T1000 (cell line): ENCODE measurements at places on chromosomes 16 and 17.

- DNase-seq = no peak
These were observed 434.6 kb upstream of the MAF start for GRCh38 chr16:80034948-80035663.

GRCh38 chr17:34886831-34887230 is 74.4 kb downstream of the CCT6B start:
- DNase-seq = no peak

DNA sequence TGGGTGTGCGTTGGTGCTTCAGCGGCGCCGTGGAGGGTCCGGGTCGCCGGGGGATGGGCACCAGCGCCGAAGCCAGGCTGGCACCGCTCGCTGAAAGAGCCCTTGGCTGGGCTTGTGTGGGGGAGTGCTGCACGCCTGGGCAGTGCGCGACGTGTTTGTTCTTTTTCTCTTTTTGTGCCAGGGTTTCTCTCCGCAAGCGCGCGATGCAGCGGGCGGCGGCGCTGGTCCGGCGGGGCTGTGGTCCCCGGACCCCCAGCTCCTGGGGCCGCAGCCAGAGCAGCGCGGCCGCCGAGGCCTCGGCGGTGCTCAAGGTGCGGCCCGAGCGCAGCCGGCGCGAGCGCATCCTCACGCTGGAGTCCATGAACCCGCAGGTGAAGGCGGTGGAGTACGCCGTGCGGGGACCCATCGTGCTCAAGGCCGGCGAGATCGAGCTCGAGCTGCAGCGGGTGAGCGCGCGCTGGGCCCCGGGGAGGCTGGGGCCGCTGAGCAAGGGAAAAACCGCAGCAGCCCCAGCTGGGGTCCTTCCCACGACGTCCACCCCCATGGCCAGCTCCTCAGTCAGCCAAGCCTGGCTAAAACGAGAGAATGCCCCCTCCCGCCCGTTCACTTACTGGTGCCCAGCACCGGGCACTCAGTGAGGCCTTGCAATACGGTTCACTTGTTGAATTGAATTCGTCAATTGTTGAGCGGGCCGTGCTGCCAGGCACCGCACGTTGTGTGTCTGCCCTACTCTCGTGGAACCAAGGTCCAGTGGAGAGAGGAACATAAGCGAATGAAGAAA is 541 bp downstream of the GPT2 start:
- DNase-seq = no peak

GRCh38 chr16:130533-131173 is 7.8 kb downstream of the NPRL3 start:
- no peak for DNase-seq

DNA sequence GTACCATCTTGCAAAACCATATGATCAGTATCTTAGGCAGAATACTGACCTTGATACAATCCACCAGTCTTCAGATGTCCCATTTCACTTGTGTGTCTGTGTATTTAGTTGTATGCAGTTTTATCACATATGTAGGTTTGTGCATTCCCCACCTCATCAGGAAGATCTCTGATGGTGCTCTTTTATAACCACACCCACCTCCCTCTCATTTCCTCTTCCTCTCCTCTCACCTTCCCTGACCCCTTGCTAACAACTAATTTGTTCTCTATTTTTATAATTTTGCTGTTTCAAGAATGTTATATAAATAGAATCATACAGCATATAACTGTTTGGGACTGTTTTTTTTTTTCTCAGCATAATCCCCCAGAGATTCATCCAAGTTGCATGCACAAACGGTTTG is 52.0 kb upstream of the ACSM2B start:
- DNase-seq = no peak

GRCh38 chr17:66304304-66305174 is 2.1 kb downstream of the PRKCA start:
- DNase-seq = no peak

DNA sequence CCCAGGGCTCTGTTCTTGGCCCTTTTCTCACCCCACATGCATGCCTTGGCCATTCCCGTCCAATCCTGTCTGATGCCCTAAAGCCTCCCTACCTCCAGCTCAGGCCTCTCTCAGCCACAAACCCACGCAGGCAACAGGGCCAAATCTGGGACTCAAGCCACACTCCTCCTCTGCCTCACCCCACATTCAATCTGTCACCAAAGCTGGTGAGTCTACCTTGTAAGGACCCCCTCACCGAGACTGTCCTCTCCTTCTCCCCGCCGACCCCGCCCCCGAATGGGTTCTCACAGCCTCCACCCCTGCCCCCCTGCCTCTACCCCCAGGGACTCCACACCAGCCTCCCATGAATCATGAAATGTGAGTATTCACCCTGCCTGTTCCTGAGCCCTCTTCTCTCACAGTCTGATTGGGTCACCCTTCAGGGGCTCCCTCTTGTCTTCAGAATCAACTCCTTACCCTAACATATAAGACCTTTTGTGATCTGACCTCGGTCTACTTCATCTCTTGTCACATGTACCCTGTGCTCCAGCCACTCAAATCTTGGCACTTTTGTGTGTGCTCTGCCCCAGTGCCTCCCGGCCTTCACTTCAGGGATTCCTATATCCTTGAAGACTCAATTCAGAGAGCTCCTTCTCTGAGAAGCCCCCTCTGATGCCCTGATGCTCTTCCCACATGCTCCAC is 10.7 kb downstream of the EPOP start:
- no peak for DNase-seq

GRCh38 chr17:44389723-44390202 is 314 bp upstream of the ITGA2B start:
- no peak for DNase-seq

DNA sequence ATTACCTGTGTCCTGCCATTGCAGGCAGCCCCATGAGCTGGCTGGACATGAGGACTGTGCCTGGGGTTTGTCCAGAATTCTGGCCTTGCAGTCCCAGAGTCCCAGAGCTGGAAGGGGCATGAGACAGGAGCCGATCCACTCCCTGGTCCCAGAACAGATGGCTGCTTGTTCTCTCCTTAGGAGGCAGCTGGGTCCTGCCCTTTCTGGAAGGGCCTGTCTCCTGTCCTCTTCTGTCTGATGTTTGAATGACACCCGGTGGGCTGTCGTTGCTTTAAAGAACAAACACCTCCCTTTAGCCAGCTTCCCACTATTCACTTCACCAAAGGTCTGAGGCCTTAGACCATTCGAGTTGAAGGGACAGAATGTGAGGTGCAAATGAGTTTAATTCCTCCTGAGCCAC is 63.8 kb downstream of the RAP1GAP2 start:
- no peak for DNase-seq

GRCh38 chr16:48970216-48970615 is 311.4 kb downstream of the CBLN1 start:
- DNase-seq = no peak

GRCh38 chr16:70749681-70750601 is 51.0 kb downstream of the VAC14 start:
- DNase-seq = no peak

- DNase-seq = no peak
These were observed 239.9 kb downstream of the PRKCA start for GRCh38 chr17:66542129-66542966.

- no peak for DNase-seq
These were observed 18.8 kb downstream of the RPH3AL start for GRCh38 chr17:333626-334396.
